C1 segment of cervical spinal cord (tissue), 14 donors: ENCODE measurements at places on chromosomes 13 and 19.

GRCh38 chr19:1889907-1890306 is 4.6 kb upstream of the ABHD17A start:
- no peak for DNase-seq

DNA sequence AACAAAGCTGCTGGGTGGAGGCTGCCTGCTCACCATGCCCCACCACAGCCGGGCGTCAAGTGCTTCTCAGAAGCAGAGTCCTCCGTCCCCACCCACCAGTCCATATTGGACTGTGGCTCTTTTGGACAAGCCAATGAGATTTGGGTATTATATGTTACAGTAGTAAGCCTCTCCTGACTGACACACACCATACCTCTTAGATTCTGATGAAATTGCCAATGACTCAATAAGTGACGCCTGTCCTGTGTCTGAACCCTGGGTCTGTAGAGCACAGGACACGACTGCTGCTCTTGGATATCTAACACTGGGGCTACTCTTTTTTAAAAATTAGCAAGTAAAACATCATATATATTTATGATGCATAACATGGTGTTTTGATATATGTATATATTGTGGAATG is 44.8 kb upstream of the UBAC2 start:
- DNase-seq = no peak

DNA sequence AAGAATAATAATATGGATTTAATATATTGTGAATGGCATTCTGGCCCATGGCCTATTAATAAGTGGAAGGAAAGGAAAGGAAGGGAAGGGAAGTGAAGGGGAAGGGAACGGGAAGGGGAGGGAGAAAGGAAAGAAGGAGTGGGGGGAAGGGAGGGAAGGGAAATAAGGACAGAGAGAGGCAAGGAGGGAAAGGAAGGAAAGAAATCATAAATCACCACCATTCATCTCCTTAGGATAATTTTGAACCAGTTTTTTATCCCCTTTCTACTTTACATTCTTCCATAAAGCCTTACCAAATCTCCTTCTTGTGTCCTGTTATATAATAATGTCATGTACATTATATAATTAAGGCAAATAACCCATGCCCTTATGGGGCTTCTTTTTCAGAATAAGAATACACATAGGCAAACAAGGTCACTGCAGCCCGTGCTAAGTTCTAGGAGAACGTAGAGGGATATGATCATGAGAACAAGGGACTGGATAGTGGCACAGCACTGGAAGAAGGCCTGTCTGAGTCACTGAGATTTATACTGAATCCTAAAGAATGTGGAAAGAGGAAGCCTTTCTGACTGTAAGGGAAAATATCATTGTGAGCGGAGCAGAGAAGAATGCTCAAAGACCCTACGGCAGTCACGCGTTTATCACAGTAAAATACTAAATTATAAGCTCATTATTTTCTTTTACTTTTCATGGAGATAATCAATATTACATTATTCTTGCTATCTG is 444.5 kb upstream of the GPC6 start:
- DNase-seq = no peak

- DNase-seq = no peak
Observed at GRCh38 chr13:112256716-112257494, 119.2 kb upstream of the SPACA7 start.
